AG09319 (cell line): ENCODE measurements at places on chromosomes 6 and 20.

- DNase-seq, result no peak
These were observed 204.8 kb downstream of the TFAP2A start for GRCh38 chr6:10210052-10210451.

DNA sequence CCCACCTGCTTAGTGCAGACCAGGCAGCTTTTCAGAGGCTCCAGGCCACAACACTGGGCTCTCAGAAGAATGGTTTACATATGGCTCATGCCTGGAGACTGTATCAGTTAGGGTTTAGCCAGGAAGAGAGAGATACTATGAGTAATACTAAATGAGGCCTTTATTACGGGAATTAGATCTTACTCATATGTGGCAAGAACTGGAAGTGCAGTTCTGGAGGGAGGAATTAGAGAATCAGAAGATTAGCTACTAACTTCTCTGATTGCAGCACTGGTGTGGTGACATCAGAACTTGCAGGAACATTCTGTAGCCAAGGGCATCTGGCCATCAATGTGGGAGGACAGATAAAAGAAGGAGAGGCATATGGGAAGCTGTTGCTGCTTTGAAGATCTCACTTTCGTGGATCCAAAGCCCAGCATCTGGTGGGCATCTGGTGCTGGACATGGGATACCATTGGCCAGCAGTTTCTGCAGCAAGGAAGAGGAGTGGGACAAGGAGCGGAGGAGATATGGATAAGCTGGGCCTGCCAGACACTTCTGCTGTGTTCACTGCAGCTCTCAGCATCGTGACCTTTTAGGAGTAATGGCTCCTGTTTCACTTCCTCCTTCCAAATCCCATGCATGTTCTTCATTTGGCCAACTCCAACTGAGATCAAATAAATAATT is 248.5 kb downstream of the BTBD3 start:
- peak; percentile 79 for DNase-seq

DNA sequence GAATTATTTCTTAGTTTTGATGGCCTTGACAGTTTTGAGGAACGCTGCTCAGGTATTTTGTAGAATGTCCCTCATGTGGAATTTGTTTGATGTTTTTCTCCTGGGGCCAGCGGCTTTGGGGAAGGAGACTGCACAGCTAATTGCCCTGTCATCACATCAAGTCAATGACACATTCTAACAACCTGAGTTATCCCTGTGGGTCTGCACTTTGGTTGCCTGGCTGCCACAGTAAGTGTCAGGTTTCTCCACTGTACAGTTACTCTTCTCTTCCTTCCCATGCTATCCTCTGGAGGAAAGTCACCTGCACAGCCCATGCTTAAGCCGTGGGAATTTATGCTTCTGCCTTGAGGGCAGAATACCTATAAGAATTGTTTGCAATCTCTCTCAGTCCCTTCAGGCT is 1.4 kb upstream of the TREML4 start:
- no peak for DNase-seq

GRCh38 chr6:92541448-92542060 is 877.8 kb downstream of the EPHA7 start:
- DNase-seq, result no peak

DNA sequence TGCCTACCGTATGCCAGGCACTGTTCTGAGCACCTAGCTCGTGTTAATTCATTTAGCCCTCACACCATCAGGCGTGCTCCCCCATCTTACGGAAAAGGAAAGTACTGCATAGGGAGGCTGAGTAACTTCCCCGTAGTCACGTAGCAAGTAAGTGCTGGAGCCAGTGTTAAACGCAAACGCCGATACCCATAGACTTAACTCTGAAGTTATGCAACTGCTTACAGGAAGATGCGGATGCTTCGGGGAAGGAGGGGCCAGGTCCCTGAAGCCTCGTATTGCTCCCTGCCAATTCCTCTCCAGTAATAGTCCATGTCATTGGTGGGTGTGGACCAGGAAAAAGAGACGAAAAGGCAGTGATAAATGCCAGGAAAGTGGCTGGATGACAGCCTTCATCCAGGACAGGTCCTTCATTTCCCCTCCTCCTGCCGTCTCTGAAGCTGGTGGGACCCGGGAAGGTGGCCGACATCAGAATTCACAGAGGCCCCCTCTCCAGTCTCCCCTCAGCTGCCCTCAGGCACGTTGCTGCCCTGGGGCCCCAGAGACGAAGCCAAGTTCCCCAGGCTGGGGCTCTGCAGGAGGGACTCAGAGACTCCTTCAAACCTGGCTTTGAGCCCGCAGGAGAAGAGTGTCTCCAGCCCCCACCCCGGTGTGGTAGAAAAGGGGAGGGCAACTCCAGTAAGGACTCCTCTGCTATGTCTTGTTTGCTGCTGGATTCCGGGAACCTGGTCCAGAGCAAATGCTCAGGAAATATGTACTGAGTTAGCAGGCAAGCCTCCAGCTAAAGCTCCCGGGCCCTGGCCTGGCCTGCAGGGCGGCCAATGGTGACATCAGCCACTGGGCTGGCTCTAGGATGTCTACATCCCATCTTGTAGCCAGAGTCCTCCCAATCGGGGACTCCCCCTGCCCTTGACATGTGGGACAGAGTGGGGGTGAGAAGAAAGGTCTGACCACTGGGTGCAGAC is 37.8 kb downstream of the RAB44 start:
- DNase-seq, result peak; percentile 80

DNA sequence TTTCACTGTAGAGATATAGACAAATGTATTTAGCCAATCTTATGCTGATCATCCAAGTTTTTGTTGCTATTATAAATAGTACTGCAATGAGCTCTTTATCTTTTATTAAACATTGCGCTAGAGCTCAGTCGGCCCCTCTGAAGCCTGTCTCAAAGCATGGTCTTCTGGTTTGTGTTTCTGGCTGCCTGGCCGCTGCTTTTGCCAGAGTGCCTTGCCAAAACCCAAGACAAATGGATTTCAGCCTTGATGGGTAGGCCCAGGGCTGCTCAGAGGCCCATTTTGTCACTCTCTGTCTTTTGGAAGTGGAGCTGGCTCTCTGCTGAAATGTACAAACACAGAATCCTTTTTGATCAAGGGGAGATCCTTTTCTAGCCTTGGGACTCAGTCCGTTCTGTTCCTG is 102.9 kb upstream of the KCNG1 start:
- no peak for DNase-seq

- DNase-seq, result no peak
These were observed 107.2 kb upstream of the PLEKHG1 start for GRCh38 chr6:150492507-150492906.

DNA sequence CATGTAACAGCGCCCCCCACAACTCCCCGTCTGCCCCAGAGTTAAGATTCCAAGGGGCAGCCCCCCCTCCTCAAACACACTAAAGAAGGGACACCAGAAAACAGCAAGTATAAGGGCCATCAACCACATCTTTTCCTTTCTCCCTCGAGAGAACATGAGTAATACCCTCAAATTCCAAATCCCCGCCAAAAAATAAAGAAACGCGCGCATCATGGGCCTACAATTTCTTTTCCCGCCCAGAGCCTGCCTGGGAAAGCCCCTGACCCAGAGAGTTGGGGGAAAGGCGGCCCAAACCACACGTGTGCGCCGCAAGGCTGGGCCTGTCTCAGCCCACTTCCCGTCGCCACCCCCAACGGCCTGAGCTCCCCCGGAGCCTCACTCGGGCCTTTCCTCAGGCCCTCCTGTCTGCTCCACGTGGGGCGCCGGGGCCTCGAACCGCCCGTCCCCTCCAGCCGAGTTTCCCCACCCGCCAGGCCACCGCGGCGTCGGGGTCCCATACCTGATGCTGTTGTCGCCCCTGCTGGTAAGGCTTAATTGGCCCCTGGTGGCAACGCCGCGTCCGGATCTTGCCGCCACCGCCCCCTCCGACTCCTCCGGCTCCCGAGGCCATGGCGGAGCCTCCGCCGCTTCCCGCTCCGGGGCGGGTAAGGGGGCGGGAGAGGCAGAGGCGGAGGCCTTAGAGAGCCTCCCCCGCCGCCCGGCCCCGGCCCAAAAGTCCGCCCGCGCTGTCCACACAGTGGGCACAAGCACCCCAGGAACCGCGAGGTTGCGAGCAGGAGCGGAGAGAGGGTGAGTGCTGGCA is 746 bp downstream of the NUP153 start:
- no peak for DNase-seq

DNA sequence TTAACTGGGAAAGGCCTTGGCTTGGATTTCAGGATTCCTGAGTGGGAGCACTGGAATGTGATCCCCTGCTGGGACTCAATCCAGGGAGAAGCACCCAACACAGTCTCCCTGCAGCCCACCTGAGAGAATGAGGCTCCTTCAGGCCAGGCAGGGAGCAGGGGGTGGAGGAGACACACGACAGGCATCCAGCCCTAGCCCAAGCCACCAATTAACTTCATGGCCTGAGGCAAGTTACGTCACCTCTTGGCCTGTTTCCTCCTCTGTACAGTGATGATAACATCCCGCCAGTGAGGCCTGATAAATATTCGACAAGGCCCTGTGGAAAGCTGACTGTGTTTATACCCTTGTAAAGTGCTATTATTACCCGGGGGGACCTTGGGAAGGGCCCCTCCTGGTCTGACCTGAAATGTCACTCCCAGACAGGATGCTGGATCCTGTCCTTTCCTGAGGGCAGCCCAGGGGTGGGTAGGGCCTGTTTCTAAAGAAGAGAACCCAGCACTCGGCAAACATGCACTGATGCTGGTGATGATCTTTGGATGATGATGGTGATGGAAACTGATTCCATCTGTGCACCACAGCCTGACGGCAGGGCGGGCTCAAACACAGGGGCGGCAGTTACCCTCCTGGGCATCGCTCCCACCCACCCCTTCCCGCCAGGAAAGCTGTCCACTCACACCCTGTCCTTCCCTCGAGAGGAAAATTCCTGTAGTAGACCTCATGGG is 12.4 kb downstream of the FRS3 start:
- peak; percentile 73 for DNase-seq

DNA sequence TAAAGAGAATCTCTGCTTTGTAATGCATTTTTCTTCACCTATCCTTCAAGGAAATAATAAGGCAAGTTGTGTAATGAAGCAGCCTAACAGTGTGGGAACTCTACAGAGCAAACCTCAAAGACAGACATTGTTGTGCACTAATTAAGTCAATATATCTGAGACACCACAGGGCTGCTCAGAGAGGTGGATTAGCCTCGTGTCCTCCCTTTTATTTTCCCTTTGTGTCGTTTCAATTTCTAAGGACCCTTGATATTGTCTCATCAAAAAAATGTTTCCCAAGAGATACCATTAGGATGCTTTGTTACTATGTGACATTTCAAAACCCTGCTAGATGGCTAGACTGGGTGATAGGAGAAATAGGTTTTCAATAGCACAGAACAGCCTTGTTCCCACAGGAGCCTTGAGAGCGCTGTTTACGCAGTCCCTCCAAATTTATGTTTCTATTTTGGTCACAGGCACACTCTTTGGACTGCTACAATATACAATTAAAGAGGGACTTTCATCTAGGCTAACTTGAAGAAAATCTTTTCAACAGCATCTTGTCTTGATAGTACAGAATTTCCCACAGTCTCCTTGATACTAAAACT is 23.1 kb downstream of the UBE3D start:
- no peak for DNase-seq

GRCh38 chr6:146819596-146820320 is 221.0 kb downstream of the ADGB start:
- no peak for DNase-seq

GRCh38 chr20:46000262-46000996 is 8.3 kb upstream of the MMP9 start:
- no peak for DNase-seq

DNA sequence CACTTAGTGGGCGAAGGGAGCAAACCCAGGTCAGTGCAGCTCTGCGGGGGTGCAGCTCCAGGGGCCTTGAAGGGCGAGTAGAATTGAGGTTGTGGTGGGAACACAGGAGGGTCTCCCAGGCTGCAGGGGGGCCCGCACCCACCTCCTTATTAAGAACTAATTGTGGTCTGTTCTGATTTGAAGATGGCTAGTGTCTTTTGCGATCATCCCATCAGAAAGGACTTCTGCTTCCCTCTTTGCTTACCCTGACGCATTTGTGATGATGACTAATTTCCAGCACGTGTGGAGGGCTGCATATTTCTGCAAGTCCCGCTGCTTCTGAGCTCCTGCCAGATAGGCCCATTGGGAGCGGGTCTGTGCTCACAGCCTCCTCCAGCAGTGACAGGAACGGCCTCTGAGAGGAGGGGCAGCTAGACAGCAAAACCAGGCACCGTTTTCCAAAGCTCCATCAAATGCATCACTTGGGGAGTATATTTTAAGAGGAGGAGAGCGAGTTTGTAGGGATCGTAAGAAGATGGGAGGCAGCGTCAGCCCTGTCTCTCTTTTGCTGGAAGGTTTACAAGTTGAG is 268.9 kb downstream of the CDH4 start:
- DNase-seq, result no peak

- DNase-seq, result no peak
These were observed 67.5 kb downstream of the KCNQ5 start for GRCh38 chr6:72689107-72689954.

- DNase-seq, result no peak
These were observed 27.9 kb upstream of the TMEM217 start for GRCh38 chr6:37285861-37286311.

DNA sequence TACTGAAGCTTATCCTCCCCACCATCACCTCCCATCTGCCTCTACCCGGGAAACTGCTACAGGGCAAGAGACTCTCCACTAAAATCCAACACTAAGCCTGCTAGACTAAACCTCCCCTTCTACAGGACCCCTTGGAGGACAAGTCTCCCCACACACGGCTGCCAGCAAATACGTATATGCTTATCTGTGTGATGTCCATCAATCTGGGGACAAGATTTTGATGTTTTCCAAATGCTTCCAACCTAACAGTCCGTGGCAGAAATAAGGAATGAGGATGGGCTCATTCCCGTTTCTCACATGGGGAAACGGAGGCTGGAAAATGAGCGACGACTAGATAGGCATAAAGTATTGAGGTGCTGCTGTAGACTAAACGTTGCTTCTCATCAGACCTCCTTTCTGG is 1.8 kb downstream of the KCNK5 start:
- DNase-seq, result no peak

- DNase-seq, result no peak
These were observed 29.5 kb downstream of the CEP85L start for GRCh38 chr6:118621799-118622470.

DNA sequence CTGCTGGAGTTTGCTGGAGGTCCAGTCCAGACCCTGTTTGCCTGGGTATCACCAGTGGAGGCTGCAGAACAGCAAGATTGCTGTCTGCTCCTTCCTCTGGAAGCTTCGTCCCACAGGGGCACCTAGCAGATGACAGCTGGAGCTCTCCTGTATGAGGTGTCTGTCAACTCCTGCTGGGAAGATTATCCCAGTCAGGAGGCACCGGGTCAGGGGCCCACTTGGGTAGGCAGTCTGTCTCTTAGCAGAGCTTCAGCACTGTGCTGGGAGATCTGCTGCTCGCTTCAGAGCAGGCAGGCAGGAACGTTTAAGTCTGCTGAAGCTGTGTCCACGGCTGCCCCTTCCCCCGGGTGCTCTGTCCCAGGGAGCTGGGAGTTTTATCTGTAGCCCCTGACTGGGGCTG is 96.8 kb upstream of the SLC35F1 start:
- no peak for DNase-seq

- no peak for DNase-seq
These were observed 207.5 kb downstream of the PTPRT start for GRCh38 chr20:42982218-42982617.

- DNase-seq, result no peak
These were observed 182.6 kb downstream of the NFATC2 start for GRCh38 chr20:51359947-51360346.
